Activated CD4-positive, alpha-beta T cell treated with anti-CD3 and anti-CD28 coated beads, Interleukin-2, amount 50 U/mL, for 48 hours (primary cell): ENCODE measurements at places on chromosomes 4 and X.

DNA sequence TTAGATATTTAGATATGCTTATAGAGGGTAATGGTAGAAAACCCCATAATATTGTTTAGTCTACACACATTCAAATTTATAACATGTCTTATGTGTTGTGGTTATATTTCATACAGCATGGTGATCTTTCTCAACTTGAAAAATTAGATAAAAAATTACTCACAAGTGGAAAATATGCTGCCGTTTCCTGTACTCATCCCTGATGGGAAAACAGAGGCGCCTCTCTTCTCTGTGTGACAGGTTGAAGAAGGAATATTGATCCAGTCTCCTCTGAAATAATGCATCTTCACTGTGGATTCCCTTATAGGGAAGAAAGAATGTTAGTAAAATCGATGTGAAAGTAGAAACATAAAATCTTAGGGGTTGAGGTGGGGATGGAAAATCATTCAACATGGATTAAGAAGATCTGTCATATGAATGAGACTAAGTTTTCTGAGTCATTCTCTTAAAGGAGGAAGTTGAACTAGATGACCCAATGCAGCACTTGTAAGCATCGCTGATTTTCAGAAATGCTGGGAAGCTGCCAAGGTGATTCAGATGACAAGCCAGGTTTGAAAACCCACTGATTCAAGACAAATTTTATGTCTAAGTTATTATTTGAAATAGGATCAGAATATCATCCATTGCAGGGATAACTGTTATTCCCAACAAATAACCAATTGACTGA is 70.7 kb downstream of the ANKRD50 start:
- DNase-seq = no peak

GRCh38 chr4:26055855-26056254 is 141.8 kb downstream of the SMIM20 start:
- no peak for DNase-seq

DNA sequence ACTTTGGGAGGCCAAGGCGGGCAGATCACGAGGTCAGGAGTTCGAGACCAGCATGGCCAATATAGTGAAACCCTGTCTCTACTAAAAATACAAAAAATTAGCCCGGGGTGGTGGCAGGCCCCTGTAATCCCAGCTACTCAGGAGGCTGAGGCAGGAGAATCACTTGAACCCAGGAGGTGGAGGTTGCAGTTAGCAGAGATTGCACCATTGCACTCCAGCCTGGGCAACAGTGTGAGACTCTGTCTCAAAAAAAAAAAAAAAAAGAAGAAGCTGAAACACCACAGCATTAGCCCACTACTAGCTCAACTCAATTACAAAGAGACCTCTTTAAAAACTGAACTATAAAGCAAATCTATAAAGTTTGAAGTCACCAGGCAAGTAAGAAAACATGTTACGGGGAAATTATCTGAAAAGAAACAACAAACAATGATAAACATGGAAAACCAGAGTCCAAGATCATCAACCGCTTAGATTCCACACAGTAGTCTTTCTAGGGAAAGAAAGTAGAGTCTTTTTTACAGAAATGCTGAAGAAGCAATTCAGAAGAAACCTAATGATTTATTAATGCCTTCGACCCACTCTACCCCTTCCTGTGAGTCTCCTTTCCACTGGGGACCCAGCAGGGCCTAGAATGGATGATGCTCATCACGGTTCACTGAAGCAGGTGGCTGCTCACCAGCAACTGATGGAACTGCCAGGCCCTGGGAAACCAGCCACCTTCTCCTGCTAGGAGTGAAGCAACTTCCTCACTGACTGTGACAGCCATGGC is 6.6 kb downstream of the SAT1 start:
- DNase-seq = no peak

DNA sequence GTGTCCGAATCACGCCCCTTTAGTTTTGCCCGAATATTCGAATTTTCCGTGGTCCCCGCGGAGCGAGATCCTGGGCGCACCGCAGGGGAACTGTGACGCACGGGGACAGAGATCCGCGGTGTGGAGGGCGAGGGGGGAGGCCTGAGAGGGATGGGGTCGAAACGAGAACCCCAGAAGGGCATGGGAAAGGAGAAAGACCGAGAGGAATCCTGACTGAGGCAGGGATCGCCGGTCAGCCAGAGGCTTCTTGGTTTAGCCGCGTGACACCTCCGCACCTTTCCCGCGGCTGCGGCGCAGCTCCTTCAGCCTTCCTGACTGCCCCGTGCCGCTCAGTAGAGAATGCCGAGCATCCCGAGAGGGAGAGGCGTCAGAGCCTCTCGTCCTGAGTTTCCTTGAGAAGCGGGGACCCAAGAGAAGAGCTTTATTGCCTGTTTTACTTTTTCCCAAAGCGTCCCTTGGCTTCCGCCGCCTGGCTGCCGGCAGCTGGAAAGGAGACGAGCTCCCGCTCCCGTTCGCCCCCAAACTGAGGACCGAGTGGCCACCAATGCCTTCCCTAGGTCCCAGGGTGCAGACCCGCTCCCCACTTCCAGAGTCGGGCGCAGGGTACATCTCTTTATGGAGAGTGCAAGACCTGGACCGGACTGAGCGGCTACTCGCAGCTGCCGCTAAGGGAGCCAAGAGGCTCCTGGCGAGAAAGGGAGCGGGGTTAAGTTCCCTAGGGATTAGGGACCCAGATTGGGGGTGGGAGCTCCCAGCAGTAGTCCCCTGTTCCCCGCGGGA is 911 bp upstream of the GPR50 start:
- DNase-seq = no peak

DNA sequence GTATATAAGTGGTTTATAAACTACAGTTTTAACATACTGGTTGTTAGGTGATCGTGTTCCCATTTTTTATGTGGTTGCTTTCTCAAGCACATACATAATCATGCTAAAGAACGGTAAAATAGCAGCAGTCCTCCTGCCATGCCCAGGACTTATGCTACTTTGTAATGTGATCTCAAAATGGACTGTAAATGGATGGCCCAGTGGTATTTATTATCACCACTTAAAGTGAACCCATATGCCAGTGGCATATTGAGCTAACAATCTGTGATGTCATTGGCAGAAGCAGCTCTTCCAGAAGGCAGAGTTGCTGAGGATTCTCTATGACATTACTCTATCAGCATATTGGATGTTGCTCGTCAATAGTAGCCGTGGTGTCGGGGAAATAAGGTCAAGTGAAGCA is 28.6 kb downstream of the ANK2 start:
- DNase-seq = no peak

DNA sequence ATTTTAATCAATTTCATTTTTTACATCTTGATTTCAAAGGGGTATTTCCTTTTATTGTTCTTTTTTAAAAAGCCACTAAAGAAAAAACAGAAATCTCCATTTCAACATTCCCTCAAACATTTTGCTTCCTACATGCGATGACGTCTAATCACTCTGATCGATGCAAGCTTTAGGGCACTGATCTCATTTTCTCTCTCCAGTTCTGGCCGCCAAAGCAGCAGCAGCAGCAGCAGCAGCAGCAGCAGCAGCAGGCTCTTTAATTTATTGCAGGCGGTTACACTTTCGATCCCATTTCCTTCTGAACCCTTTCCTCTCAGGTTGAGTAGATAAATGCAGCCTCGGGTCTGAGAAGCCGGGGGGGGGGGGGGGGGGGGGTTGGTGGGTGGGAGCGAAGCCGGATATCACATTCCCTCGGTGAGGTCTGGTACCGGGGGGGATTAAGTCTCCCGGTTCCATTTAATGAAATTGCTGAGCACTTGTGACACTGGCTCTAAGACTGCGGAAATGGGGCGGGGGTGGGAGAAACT is 3.4 kb upstream of the PCDH7 start:
- DNase-seq = no peak

- DNase-seq = no peak
These were observed 577.9 kb upstream of the DIPK2B start for GRCh38 chrX:45778616-45779015.

DNA sequence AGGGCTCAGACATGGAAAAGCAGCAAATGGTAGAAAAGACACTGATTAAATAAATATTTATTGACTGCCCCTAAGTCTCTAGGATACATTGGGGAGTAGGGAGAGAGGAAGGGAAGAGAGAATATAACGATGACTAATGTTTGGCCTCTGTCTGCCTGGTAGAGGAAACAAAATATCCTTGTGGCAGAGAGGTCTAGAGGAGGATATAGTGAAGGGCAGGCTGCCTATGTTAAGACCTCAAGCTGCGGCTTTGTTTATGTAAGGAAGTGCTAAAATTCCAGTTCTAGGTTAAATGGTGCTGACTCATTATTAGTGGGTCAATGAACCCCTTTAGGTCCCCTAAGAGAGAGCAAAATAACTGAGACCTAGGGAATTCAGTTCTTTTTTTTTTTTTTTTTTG is 427.3 kb upstream of the FTHL17 start:
- DNase-seq = no peak

DNA sequence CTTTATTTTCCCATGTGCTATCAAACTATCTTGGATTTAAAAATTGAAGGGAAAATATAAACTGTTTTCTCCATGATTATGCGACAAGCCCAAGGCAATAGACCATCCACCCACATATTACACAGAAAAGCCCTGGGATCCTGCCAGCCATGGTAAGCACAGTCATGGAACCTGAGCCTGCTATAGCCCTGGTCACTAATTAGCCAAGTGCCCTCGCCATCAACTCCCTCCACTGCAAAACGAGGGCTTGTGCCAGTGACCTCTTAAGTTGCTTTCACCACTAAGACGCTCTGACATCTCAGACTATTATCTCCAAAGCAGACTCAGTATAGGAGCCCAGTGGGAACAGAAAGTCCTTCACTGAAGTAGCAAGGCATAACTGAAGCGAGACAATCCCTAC is 69.2 kb downstream of the NLGN4X start:
- DNase-seq = no peak

GRCh38 chr4:165440415-165441158 is 61.8 kb downstream of the CPE start:
- DNase-seq = no peak

DNA sequence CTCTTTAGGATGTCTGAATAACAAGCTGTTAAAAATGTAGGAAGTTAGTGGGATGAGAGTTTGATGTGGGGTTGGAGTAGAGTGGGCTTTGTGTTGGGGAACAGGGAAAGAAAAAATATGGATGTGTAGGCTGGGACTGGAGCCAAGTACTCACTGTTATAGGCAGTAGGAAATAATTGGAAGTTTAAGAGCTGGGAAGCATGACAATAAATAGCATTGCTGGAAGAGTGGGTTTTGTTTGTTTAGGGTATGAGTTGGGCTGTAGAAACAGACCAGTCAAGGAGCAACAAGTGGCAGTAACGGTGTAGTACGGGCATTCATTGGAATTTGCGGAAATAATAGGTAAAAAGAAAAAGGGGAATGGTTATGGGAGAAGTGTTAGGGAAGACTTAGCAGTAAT is 81.6 kb downstream of the KDM6A start:
- no peak for DNase-seq

DNA sequence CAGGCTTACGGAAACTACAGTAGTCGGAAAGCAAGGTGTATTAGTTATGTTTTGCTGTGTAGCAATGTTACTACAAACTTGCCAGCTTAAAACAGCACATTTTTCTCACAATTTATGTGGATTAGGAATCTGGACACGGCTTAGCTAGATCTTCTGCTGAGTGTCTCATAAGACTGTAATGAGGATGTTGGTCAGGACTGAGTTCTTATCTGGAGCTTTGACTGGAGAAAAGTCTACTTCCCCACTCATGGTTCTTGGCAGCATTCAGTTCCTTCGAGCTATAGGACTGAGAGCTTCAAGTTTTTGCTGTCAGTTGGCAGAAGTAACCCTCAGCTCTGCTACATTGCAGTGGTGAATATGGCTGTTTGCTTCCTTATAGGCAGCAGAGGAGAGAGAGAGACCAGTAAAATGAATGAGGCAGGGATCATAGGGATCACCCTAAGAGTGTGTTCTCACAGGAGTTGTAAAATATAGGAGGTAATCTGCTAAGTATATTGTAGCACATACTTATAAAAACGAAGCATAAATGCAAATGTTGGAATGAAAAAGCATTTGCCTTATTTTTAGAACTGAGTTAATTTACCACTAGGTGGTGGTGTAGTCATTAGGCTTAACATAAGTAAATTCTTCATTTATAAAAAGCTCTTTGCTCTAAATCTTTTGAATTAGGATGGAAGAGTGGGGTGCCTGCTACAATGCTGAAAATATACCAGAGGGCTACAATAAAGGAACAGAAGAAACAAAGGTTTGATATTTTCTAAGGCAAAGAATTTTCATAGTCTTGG is 38.6 kb downstream of the ALG13 start:
- DNase-seq = no peak

DNA sequence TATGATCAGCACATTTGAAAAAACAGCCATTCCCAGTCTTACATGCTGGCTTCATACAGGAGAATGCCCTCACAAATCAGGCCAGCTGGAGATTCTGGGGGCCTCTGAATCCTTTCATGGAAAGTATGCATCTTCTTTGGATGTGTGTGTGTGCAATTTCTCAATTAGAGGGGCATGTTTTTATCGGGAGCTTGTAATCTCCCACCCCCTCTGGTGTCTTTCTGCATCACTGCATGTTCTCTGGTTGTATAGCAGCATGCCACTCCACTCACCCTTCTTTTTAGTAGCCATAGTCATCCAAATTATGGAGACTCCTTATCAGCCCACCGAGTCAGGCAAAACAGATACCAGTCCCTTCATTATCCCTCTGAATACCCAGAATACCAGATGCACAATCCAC is 282.2 kb upstream of the SLIT2 start:
- no peak for DNase-seq

DNA sequence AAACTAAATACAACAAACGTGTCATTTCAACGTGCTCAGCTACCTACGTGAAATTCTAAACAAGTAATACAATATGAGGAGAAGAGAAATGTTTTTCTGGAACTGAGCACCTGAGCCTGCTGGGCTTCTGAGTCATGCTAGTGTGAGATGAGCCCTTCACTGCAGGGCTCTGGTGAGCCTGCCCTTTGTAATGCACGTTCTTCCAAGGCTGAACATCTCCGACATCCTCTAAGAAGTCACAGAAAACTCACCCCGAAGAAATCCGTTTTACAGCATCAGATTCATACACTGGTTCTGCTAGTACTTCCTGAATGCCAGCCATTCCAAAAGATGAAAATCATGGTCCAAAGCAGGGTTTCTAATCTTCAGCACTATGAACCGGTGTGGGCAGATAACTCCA is 157.1 kb downstream of the AMELX start:
- no peak for DNase-seq

DNA sequence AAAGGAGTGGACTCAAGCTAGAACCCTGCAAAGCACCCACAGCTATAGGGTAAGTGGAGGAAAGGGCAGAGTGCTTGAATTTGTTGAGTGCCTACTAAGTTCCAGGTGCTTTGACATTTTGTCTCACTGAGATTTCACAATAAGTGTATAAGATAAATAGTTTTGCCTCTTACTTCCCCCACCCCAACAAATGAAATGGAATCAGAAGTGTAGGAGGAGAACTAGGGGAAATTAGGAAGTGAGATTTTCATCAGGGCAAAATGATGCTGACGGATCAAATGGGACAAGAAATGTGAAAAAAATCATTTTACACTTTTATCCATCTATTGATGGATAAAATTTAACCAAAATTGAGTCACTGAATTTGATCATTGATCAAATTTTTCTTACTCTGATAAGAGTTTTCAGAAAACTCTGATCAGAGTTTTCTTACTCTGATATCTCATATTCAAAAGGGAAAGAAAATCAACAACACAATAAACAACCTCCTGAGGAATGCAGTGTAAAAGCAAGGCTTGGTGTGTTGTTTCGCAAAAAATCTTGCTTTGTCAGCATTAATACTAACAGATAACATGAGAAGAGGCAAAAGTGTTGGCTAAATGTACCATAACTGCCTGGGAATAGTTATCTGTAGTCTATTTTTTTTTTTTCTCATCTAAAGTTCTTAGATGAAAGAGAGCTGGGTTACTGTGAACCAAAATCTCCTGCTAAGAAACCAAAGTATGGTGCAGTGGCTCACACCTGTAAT is 24.9 kb downstream of the PLAC8 start:
- no peak for DNase-seq

GRCh38 chr4:160038615-160039014 is 935.7 kb downstream of the RAPGEF2 start:
- no peak for DNase-seq
